ENCODE measurements at places on chromosomes 5 and 9.
A peak's percentile ranks its signal among the peaks of the same experiment; 100 is the strongest.

- no peak for DNase-seq
These were observed 35.1 kb downstream of the FAM13B start for GRCh38 chr5:137997726-137998213.

- DNase-seq: no peak
These were observed 19.2 kb downstream of the NOTCH1 start for GRCh38 chr9:136526625-136527066.

GRCh38 chr5:84436866-84437265 is 52.2 kb upstream of the EDIL3 start:
- DNase-seq: no peak

DNA sequence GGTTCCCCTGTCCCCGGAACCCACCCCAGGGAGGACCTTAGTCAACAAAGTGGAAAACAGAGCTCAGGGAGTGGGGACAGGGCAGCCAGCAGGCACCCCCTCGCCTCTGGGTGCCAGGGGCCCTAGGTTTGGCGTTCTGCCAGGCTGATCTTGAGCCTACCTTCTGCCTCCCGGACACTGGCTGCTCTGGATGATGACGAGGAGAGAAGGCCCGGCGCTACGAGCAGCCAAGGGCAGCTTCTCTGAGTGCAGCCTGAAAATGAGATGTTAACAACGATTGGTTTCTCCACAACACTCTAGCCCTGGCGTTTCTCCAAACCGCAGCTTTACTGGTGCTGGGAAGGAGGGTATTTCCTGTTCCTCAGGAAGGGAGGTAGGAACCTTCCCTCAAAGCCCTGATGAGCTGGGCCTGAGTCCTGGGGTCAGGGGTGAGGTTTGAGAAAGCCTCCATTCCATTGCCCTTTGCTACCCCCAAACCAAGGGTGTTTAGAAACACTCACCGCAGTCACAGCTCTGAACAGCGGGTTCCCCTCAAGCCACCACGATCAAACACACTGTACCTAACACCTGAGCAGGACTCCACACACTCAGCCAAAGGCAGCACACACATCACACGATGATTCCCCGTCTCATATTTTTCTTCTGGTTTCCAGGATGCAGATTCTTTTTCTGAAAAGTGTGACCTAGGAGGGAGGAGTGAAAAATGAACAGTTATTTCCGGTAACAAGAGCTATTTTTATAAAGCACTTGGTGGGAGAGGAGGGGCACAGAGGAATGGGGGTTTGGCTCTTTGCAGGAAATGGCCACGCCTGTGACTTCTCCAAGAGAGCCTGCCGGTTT is at the start of gene STING1:
Gene STING1, minus strand, starts transcription at position 709 of the 840 bp plus-strand sequence. CDS start 1,054 bp downstream, outside the sequence.
- DNase-seq: peak; percentile 40

DNA sequence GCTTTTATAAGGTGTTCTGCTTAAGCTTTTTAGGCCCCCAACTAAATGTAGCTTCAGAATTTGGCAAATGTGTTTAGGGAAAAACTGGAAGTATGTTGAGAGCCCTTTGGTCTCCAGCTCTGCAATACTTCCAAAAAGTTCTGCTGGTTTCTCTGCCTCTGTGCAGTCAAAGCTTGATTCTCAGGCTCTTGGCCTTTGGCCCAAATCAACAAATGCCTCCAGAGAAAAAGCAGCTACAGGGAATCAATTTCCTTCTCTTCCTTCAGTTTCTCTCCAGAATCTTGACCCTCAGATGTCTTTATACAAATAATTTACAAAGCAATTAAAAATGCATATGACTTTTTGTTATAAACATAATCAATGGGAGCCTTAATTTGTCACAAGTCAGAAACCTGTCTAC is 235.7 kb downstream of the COMMD10 start:
- no peak for DNase-seq

DNA sequence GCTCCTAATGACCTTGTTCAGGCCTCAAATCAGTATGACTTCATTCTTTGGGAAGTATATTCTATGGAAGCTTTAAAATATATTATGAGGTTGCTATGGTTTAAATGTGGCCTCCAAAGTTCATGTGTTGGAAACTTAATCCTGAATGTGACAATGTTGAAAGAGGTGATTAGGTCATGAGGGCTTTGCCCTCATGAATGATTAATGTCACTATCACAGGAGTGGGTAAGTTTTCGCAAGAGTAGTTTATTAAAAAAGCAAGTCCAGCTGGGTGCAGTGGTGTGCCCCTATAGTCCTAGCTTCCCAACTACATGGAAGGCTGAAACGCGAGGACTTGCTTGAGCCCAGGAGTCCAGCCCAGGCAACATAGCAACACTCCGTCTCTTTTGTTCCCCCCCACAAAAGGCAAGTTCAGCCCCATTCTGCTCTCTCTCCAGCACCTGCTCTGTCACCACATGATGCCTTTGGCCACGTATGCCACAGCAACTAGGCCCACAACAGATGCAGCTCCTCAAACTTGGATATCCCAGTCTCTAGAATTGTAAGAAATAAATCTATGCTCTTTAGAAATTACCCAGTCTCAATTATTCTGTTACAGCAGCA is 105.3 kb downstream of the SIL1 start:
- DNase-seq: no peak

DNA sequence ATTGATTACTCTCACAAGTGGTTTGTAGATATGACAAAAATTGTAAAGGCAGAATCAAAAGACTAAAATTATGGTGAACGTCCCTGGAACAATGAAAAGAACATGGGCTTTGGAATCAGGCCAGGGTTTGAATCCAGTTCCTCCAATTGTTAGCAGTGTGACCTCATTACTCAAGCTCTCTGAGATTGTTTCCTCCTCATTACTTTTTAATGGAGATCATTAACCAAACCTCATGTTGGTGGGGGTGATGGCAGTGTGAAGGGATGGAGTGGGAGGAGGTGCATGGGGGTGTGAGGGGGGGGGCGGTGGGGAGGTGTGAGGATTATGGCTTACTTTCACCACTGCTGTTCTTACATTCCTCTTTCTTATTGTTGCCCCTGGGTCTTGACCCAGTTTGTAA is 44.1 kb upstream of the FOXE1 start:
- no peak for DNase-seq

GRCh38 chr9:87063871-87064270 is 116.6 kb upstream of the GAS1 start:
- no peak for DNase-seq

DNA sequence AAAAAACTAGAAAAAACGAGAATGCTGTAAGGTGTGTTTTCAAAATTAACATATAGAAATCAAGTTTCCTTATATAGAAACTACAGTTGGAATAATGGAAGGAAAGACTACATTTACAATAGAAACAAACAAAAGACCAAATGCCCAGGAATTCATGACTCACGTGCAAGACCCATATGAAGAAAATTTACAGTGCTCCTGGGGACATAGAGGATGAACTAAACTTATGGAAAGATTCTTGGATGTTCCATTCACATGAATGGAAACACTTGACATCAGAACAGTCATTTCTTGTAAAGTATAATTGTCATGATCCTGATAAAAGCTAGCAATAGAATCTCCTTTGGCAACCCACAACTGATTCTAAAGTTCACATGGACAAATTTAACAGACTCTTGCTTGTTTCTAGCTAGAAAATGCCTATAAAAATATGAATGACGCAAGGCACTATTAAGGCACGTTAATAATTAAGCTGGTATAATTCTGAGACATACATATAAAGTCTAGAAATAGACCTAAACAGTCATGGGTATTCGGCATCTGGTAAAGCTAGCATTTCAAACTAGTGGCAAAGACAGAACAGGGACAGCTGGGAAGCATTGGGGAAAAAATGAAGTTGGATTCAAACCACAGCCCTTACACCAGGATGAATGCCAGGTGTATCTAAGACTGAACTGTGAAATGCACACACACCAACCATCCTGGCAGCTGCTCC is 5.1 kb upstream of the ZFP62 start:
- no peak for DNase-seq

GRCh38 chr5:137831526-137831925 is 36.1 kb upstream of the MYOT start:
- no peak for DNase-seq

DNA sequence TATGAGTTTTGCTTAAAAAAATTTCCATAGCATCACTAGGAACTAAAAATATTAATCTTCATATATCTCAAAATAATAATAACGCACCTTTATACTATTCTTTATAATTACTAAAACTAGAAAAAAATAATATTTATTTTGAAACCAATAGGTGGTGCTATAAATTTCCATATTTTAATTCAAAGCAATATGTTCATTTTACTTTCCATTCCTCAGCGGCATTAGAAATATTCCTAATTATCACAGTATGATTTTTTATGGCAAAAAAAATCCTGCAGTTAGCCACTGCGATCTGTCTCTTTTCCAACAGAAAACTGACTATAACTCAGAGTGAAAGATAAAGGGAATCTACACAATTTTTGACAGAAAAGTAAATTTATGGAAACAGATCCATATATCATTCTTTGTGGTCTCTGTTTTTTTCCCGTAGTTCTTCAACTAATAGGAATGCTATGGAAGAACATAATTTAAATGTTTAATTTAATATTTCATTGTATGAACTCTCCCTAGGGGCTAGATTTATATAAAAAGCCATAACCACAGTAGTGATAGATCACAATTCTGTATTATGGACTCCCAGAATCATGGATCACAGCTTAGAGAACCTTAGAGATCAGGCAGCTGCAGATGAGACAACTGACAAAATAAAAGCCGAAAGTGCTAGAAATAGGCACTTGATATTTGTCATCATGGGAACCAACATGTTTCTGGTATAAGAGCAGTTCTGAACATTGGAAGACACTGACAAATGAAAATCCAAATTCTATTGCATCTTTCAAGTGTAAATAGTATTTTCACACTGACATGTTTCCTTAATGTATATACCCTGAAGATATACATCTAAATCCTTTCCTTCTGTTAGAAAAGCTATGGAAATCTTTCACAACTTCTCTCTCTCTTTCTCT is 167.7 kb upstream of the MPDZ start:
- no peak for DNase-seq

DNA sequence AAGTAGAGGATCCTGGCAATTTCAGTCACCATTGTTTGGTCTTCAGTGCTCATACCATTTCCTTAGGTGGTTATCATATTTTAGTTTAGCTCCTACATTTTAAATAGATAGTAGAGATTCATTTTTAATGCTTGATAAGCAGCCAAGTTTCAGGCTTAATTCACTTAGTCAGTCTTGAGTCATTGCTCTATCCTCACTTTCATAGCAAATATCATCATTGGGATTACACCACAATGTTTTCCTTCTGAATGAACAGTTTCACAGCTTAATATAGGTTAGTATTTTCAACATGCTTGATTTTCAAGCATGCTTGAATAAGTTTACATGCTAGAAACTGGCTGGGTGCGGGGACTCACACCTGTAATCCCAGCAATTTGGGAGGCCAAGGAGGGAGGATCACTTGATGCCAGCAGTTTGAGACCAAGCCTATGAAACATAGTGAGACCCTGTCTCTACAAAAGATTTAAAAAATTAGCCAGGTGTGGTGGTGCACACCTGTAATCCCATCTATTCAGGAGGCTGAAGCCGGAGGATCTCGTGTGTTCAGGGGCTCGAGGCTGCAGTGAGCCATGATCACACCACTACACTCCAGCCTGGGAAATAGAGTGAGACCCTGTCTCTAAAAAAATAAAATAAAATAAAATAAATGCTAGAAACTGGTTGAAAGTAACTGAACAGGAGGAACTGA is 339.9 kb downstream of the ADGRV1 start:
- DNase-seq: no peak

DNA sequence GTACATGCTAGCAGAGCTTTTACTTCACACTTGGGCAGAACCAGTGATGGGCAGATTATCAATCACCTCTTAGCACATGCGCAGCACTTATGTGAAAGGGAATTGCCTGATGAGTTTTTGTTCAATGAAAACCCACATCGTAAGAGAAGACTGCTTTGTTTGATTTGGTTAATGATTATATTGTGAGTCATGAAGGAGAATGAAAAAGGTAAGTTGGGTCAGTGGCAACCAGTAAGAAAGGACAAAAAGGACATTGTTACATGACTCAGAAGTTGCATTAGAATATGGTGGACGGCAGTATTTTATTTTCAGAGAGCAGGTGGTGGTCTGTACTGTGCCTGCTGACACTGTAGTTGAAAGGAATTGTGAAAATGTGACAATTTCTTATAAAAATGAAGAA is 127.4 kb downstream of the AOPEP start:
- no peak for DNase-seq

- DNase-seq: no peak
These were observed 7.7 kb downstream of the ZCCHC7 start for GRCh38 chr9:37128051-37128450.

DNA sequence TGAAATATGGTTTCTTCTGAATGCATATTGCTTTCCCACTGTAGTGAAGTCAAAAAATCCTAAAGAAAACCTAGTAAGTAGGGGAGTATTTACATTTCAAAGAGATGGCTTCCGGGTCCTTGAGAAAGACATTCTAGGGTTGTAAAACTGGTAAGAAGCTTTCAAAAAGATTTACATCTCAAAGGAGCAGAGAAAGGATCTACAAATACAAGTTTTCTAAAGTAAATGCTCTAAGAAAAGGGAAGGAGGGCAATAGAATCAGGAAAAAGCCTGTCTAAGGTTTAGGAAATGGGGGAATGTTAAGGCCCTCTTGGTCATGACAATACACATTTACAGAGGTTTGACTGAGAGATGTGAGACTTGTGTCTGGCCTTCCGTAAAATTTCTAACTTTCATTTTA is 16.7 kb upstream of the TRPC7 start:
- DNase-seq: no peak

GRCh38 chr5:55160493-55161209 is 680 bp downstream of the GPX8 start:
- DNase-seq: peak; percentile 79

GRCh38 chr5:14107536-14107935 is 35.6 kb upstream of the TRIO start:
- no peak for DNase-seq

DNA sequence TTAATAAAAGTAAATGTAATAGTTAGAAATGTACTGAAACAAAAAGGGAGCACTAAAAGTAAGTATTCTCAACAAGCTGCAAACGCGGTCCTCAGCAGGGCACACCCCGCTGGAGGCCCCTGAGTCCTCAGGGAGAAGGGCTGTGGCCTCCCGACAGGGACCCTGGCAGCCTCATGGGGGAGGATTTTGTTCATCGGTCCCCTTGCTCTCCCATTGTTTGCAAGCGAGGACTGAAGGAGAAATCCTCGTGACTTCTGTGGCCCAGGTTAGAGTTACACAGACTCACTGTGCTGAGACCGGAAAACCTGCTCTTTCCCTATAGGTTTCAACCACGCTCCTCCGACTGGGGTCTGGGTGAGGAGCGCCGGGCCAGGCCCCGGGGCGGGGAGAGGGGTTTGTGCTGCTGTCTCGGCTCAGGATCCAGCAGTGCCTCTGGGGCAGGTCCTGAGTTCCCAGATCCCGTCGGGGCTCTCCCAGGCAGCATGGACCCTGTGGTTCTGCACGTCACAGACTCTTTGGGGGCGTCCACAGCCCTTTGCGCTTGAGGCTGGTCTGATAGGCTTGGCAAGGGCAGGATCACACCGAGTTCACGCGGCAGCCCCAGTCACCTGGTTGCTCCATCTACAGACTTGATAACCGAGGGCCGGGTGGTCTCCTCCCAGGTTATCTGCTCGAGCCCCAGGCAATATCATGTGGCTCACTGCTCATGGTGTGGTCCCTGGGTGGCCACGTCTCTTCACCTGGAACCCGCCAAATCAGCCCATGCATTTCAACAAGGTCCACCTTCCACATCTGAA is 38.8 kb downstream of the MRPL36 start:
- DNase-seq: no peak

GRCh38 chr9:132699956-132700355 is 29.7 kb downstream of the GTF3C4 start:
- DNase-seq: no peak

Measured in NCI-H460 (cell line).